ENCODE measurements at places on chromosomes 4 and X.

GRCh38 chr4:26020083-26020668, 106.2 kb downstream of the SMIM20 start:
- DNase-seq: peak; percentile 72

DNA sequence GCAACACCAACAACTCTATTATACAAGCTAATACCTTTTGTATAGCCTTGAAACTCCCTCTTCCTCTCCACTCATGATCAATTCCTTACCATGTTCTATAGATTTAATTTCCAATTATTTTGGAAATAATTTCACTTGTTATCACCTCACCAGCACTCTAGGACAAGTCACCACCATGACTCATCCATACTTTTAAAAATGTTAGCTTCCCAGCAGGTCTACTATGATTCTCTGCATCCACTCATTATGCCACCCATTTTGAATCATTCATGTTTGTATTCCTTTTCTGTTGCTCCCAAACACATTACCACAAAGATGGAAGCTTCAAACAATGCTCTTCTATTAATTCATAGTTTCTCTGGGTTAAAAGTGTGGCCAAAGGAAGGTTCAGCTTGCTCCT, 469.6 kb downstream of the PDGFC start:
- DNase-seq: no peak

DNA sequence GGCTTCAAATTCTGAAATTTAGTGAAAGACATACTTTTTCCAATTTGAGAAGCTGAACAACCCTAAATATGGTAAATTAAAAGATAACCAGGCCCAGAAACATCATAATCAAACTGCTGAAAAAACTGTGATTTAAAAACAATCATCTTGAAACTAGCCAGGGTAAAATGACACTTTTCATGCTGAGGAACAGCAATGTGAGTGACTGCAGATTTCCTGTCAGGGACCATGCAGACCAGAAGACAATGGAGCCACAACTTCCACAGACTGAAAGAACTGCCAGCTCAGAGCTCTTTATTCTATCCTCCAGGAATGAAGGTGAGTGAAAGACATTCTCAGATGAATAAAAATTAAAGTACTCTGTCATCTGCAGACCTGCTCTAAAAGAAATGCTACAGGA, 73.3 kb downstream of the NAT8L start:
- no peak for DNase-seq

- DNase-seq: peak; percentile 61
These were observed 332.7 kb downstream of the MID1IP1 start for GRCh38 chrX:39133971-39134370.

DNA sequence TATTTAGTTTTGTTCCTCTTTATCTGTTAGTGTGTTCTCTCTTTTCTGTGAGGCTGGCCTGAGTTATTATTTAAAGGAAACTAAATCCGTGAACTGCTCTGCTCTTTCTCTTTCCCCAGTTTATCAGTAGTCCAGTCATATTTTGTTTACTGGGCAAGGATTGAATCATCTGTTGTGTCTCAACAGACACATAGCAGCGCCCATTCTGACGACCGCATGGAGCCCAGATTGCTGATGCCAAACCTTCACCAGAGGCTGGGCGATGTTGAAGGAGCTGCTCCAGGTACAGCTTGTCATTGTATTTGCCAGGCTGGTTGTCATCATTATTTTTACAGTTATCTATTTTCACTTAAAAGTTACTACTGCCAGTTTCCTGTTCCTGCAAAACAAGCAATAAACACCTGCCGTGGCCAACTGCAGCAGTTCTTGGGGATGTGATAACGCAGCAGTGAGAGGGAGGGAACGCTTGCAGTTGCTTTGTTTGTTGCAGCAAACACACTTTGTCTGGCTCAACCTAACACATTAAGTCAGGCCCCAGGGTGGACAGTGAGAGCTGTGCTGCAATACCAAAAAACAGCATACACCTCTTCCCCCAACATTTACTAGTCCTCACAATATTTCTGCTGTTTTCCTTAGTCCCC, 10.1 kb downstream of the REELD1 start:
- DNase-seq: no peak

DNA sequence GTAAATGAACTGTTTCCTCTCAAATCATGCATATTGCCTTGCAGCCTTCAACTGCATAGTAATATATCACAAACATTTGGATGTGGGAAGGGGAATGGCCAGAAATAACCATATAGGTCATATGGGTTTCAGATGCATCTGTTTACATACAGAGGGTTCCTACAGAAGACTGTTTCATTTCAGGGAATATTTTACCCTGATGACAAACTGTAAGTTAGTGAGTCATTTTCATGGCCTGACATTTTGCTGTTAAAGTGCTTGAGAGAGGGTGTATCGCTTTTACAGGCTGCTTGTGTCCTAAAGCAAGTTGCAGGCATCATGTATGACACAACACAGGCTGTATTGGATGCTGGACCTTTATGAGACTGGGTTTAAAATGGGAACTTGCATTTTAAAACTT, 25.5 kb upstream of the AMOT start:
- DNase-seq: no peak

DNA sequence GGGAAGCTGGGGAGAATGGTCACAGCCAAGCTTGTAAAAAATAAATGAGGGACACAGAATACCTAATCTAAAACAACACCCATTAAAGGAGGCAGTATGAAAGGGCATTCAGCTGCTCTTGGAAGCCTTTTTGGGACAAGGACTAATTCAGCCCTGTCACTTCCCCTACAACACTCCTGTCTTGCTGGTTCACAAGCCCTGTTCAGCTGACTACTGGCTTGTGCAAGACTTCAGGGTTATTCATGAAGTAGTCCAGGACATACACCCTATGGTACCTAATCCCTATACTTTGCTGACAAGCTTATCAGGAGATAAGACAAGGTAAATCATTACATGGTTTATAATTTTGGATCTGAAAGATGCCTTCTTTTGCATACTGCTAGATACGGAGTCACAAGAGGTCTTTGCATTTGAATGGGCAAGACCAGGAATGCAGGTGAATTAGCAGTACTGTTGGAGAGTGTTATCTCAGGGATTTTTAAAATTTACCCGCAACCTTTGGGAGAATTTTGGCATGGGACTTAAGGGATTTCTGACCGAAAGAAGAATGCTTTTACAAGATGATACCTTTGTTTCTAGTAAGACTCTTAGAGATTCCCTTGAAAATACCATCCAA, 103.2 kb upstream of the LANCL3 start:
- no peak for DNase-seq

DNA sequence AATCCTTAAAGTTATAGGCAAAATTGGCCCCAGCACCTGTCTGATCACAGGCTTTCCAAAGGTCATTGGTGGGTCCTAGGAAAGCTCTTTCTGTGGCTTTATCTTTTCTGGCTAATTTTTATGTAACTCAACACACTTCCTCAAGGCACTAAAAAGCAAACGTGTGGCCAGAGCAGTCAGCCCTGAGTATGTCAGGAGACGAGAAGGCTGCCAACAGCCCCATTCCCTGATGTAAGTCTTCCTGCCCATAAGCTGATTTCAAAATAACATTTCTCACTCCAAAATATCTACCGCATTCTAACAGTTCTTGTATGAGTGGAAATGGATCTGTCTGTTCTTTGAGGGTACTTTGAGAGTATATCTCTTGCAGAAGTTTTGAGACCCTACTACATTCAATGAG, 25.5 kb upstream of the FUNDC1 start:
- DNase-seq: no peak

DNA sequence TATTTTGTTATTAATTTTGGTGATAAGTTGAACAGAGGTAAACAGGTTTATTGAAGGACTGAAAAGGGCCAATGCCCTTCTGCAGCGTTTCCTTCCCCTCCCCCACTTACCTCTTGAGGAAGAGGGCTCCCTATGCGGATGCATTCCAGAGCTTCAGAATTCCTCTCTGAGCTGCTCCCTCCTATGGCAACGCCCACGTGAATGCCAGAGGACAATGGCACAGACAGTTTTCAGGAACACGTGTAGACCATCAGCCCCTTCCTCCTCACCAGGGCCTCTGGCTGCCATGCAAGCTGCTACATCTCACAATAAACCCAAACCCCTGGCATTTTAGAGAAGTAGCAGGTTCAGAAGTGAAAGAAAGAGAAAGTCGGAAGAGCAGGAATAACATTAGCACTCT, 127.9 kb downstream of the CHRDL1 start:
- no peak for DNase-seq

DNA sequence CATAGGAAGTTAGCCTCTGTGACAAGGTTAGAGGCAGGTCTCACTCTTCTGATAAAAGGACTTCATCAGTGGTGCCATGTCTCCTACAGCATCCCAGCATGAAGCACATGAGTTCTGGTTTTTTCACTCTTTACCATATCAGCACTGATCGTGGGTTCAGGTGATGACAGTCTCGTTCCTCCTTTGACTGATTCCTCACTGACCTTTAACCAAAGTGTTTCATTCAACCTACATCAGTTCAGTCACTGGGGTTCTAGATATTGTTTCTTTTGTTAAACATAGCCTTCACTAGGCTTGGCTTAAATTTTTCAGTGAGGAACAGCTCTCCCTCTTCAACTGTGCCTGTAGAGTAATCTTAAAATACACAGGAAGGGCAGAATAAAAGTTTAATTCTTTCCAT, 9.6 kb upstream of the MAGEA8 start:
- no peak for DNase-seq

GRCh38 chr4:72006586-72006985, 25.2 kb upstream of the NPFFR2 start:
- no peak for DNase-seq

DNA sequence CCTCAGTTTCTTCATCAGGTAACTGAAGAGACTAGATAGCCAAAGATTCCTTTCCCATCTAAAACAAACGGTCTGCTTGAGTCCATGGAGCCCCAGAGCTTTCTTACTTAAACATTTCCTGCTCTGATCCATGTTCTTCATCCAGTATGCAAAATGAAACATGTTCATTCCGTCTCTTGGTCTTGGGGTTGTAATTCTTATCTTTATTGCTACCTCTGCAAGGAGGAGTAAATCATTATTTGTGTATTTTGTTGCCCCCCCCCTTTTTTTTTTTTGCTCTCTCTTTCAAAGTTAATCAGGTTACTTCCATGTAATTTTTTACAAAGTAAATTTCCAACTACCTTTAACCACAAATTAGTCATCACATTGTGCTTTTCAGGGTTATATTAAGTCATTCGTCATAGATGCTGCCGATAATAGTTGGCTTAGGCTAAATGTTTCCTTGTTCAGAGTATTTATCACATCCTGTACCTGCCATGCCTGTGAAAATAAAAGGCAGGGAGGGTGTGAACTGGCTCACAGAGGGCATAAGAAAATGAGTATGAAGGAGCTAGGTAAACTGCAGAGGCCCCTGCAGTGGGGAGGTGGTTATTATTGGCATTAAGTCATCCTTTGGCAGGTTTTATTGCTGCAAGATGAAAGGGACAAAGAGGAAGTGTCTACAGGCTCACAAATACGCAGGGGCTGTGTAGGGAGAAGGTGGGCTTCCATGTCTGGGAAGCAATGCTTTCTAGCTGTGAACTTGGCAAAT, 76.7 kb upstream of the HS3ST1 start:
- no peak for DNase-seq

DNA sequence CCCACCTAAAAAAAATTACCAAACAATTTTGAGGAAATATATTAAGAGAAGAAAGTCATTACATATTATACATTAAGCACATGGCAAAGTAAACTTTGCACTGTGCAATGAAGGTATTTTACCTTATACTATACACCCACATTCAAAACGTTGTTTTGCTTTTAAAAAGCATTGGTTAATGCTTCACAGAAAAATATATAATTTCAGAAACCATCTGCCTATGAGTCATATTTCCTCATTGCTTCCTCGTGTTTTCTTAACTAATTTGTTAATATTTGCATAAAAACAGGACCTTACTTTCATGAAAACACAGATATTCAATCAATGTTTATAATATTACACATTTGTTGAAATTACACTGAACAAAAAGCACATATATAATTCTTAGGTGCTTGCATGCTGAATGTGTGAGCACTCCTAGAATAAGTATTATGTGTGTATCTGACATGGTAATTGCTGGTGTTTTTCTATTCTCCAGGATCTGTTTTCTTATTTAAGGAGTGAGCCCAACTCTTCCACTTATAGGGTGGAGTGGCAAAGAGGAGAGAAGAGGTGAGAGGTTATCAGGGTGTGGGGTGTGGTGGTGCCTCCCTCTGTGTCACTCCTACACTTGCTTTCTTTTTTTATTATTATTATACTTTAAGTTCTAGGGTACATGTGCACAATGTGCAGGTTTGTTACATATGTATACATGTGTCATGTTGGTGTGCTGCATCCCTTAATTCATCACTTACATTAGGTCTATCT, 95.1 kb upstream of the IQCM start:
- DNase-seq: no peak

DNA sequence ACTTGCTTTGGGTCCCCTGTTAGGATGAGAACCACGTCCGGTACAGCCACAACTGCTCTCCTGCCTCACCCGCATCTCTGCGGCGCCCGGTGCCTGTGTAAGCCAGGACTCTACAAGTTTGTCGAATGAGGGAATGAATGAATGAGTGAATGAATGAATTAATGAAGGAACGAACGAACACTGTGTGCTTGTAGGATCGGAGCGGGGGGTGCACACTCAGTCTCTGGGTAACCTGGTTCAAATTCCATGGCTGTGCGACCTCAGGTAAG, 201.4 kb upstream of the PSAPL1 start:
- DNase-seq: no peak

DNA sequence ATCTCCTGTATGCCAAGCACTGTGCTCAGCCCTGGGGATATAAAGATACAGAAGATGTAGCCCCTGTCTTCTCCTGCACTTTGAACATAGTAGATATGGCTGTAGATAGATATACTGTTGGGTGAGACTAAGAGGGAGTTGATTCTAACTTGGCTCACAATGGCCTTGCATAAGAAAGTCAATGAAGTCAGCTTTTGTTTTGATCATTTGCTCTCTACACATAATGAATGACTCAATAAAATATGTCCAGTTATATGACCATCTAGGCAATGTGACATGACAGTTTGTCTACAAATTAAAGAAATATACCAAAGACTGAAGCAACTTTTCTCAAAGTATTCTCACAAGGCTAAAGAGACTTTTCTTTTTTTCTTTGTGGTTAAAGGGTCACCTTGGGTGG, 147.6 kb upstream of the DIPK2B start:
- DNase-seq: no peak

GRCh38 chr4:103018391-103019307, 856 bp downstream of the SLC9B1 start:
- DNase-seq: no peak

- no peak for DNase-seq
These were observed 160.9 kb upstream of the GIMD1 start for GRCh38 chr4:106529348-106530023.

GRCh38 chrX:31500921-31501320, 429.1 kb upstream of the FTHL17 start:
- DNase-seq: no peak

DNA sequence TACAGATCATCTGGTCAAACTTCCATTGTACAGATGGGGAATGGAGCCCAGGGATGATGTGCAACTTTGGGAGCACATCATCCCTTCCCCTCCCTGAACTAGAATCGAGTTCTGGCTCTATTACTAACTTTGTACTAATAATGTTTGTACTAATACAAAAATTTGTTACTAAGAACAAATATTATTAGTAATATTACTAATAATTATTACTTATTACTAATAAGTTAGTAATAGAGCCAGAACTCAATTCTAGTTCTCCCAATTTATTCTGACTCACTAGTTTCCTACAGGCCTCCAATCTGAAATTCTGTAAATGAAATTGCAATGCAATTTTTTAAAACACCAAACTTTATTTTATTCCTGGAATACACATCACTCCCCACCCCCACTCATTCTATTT, 47.9 kb upstream of the CD40LG start:
- DNase-seq: no peak

GRCh38 chr4:145307763-145308430, 127.5 kb upstream of the OTUD4 start:
- no peak for DNase-seq

Measured in activated effector memory CD4-positive, alpha-beta T cell treated with anti-CD3 and anti-CD28 coated beads, Interleukin-2, amount 50 U/mL, for 16 hours (primary cell).